GM23338 (cell line): ENCODE measurements at places on chromosomes 7 and 10.

GRCh38 chr7:140631602-140632001 is 9.0 kb downstream of the DENND2A start:
- DNase-seq = no peak

DNA sequence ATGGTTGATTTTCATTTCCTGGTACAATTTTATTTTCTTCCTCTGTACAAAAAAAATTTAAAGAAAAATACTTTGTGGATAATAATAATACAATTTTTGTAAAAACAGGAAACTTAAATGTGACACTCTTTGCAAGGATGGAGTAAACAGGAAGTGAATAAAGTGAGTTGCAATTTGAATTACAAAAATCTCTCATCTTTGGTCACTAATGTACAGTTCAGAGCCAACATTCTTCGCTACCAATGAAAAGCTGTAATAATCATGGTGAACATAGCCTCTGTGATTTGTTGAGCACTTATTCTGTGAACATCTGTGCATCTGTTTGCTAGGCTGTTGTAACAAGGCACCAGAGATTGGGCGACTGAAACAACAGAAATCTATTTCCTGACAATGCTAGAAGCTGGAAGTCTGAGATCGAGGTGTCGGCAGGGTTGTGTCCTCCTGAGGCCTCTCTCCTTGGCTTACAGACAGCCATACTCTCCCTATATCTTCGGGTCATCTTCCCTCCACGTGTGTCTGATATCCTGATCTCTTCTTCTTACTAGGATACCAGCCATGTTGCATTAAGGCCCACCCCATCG is 295.3 kb upstream of the KLF6 start:
- no peak for DNase-seq

DNA sequence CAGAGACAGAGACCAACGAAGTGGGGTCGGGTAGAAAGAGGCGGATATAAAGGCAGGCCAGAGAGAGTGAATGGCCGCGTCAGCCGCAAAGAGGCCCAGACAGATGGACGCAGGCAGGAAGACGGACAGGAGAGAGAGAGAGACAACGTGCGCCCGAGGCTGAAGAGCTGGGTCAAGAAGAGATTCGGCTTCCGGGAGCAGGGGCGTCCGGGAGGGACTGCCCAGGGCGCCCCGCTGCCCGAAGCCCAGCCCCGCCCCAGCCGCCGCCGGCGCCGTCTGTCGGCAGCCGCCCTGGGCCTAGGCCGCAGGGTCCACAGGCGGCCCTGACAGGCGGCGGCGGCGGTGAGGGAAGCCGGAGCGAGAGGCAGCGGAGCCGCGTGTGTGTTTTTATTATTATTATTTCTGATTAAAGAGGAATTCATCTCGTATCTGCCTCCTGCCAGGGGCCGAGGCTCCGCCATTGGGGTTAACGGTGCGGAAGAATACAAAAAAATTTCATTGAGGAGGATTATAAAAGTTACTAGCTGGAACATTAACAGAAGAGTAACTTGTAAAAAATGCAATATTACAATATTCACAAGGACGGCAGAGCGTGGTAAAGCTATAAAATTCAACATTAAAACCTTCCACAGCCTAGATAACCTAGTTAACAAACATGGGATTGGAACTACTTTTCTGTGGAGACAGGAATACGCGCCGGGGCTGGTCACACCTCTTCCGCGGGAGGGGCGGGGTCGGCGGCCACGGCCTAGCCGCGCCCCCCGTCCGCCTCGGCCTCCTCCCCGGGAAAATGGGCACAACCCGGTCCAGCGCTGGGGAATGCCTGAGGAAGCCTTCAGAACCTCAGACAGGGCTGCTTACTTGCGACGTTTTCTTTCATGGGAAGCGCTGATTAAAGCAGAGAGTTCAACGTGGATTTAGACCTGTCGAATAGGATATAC is 29.7 kb upstream of the PAX2 start:
- peak; percentile 76 for DNase-seq

- no peak for DNase-seq
Measured at GRCh38 chr7:1706381-1706720, 36.3 kb downstream of the ELFN1 start.

GRCh38 chr10:132382231-132382922 is 14.6 kb upstream of the PWWP2B start:
- DNase-seq = no peak

DNA sequence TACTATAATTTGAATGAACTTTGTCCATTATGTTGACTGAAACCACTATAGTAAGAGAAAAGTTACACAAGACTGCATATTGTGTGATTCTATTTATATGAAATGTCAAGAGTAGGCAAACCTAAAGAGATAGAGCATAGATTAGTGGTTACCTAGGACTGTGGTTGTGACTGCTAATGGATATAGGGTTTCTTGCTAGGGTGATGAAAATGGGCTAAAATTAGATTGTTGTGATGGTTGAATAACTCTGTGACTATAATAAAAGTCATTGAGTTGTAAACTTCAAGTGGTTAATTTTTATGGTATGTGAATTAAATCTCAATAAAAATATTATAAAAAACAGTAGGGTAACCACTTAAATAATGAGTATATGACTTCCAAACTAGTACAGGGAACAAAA is 142.9 kb upstream of the AHR start:
- no peak for DNase-seq
